ENCODE measurements at places on chromosomes 1 and 21.

DNA sequence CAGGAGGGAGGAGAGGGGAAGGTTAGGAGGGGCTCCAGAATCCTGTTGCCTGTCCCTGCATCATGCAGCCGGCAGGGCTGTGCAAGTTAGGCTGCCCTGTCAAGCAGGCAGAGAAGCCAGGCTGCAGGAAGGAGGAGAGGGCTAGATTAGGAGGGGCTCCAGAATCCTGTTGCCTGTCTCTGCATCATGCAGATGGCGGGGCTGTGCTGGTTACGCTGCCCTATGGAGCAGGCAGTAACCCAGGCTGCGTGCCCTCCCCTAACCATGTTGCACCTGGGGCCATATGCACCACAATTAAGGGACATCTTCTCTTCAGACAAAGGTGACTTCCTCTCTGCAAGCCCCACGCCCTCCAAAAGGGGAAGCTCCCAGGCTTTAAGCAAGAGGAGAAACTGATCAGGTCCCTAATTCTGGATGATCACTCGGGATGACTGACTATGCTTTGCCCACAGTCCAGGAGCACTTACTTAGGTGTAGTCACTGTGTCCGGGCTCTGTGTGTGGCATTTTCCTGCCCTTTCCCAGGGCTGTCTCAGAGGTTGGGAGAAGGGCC is 457.4 kb downstream of the SETD4 start:
- DNase-seq = no peak

GRCh38 chr1:1347663-1348419 is 1.4 kb downstream of the DVL1 start:
- DNase-seq = no peak

GRCh38 chr21:30129246-30129645 is 37.4 kb downstream of the CLDN17 start:
- no peak for DNase-seq

DNA sequence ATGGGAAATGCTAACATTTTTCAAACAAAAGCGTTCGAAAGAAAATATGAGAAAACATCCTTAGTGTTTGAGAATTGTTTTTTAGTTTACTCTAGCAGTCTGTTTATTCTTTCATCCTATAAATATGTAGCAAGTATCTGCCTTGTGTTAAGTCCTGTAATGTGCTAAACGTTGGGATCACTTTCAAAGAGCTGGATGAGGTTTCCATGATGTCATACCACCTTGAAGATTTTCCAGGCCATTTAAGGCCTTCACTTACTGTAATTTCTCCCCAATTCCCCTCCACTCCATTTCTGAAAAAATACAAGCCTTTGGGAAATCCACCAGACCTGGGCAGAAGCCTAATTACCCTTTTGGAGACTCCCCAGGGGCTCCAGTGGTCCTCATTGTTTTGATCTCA is 24.2 kb upstream of the CTBS start:
- DNase-seq = no peak

DNA sequence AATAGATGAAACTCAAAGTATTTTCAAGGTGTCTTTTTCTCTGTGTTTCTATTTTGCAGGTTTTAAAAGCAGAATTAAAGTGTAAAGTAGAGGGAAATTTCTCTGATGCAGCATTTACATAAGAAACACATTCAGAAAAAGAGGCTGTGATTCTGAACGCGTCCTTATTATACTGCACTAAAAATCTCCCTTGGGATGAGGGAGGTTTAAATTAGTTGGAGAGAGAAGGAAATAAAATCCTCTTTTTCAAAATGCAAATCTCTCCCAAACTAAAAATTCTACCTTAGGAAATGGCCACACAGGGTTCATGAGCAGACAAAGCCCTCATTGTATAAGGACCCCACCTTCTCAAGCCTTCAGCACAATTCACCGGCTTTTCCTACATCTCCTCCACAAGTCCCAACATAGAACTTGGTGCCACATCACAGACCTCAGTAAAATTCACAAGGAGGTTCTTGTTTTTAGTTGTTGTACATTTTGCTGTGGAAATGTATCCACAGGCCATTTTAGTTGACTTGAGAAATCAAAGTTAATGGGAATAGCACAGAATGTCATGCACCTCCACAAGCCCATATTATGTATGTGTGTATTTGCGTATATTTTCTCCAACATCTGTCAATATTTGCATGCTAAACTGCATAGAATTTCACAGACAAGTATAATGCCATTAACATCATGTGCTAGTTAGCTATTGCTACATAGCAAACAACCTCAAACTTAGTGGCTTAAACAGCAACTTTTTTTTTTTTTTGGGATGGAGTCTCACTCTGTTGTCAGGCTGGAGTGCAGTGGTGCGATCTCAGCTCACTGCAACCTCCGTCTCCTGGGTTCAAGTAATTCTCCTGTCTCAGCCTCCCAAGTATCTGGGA is 59.8 kb downstream of the MAB21L3 start:
- DNase-seq = no peak
